Activated T-helper 17 cell treated with anti-CD3 and anti-CD28 coated beads, Interleukin-2, amount 50 U/mL, for 72 hours (primary cell): ENCODE measurements at places on chromosomes 5 and 9. TPM values are rescaled to one million over a fixed set of nuclear protein-coding genes. Genes with fewer than 3 reads are reported as not detected.

DNA sequence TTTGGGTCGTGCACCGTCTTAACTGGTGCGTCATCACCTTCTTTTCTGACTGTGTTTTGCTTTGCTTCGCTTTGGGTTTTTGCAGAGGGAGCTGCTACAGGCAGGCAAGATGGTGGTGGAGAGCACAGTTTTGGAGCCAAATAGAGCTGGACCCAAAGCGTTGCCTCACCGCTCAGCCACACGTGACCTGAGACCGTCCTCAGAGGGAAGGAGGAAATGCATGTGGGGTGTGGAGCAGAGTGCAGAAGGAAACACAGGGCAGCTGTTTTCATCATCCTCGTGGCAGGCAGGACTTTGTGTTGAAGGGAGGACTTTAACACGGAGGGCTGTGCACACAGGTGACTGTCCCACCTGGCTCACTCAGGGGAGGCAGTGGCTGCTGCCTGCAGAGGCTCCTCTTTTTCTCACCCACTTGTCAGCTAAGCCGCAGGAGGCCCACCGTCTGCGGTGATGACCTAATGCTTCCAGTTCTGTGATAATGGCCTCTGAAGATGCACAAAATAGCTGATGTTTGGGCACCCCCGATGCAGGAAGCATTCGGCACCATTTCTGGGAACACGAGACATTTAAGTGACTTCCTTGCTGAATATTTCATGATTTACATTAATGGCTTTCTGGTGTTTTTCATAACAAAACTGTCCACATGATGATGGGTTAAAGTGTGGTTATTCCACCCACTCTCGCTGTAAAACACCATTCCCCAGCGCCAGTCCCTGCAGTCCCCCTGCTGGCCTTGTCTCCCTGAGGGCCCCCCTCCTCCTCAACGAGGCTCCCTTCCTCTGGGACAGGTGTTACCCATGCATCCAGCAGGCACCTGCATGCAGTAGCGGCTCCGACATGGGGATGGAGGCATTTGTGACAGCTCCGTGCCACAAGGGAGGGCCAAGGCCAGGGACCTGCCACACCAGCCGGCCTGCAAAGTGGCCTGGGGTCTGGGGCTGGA is 12.4 kb upstream of the UBAC1 start:
- no peak for ATAC-seq

DNA sequence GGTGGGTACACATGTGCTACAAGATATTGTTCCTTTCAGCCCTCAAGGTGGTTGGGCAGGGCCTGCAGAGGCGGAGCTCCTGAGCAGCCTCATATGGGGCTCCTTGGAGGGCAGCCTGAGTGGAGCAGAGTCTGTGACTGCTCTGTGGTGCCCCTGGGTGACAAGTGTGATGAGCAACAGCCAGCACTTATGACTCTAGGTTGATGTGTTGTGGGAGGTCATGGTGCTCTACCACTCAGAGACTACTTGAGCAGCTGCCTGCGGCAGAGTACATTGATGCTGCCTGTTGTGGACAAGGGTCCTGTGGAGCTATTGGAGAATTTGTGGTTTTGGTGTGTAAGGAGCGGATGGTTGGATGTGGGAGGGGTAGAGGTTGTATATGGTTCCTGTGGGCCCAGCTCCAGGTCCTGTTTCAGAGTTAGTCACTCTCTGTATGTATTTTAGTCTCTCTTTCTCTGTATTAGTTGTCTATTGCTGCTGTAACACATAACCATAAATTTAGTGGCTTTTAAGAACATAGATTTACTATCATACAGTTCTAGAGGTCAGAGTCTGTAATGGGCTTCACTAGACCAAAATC is 141.3 kb downstream of the SREK1 start:
- peak; percentile 62 for ATAC-seq

Gene SLC31A1
- total RNA-seq = 13.1 TPM

Gene TERT
- 4.6 TPM for total RNA-seq

- no peak for ATAC-seq
Measured at GRCh38 chr5:166909040-166909439, 1382.4 kb upstream of the WWC1 start.

Gene SUSD3
- 45.4 TPM for total RNA-seq

GRCh38 chr5:151471276-151471675 is 23.9 kb downstream of the SLC36A1 start:
- no peak for ATAC-seq

DNA sequence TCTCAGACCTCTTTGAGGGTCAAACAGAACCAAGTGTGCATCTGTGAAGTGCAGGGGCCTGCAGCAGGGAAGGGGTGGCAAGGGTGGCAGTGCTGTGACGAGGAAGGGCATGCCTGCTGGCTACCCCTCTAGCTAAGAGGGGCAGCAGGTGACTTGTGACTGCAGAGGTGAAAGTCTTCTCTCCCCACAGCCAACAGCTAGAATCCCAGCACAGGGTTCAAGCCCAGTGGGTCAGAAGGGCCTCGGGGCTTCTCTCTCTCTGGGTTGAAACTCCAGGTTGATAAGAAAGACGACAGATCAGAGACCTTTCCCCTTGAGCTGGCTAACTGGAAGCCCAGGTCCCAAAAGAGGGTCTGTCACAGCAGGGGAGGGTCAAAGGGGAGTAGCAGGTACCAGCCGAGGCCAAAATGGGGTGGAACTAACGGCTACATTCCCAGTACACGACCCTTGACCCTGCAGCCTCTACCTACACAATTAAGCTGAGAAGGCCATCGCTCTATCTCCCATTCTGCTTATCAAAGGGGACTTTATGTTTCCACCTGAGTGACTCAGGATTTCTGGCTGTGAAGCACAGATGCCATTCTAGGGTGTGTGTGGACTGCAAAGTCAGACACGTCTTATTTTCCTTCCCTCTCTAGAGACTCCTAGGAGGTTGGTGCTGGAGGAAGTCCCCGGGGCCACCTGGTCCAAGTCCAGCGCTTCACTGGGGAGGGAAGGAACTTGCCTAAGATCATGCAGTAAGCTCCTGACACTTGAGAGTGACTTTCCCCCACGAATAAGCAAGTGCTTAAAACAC is 14.6 kb downstream of the ANKS6 start:
- no peak for ATAC-seq

DNA sequence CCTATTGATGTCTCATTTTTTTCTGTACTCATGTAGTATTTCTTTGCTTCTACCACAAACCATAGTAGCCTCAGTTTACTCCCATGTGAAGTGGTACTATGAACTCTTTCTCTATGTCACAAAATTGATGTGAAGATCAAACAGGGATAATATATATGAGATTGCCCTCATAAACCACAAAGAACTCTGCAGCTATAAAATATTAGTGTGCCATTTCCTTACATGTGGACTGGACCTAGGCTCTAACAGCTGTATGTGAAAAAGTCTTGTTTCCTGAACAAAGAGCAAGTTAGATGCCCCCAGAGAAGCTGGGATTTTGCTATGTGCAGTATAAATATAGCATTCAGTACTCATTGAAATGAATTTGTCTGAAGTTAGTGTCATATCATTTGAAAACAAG is 412.6 kb upstream of the ADAMTSL1 start:
- no peak for ATAC-seq

Gene CARD6
- 4.8 TPM for total RNA-seq

- no peak for ATAC-seq
Measured at GRCh38 chr5:880816-881550, 11.6 kb downstream of the BRD9 start.

Gene RASGEF1C
- total RNA-seq = not detected

- ATAC-seq = no peak
Measured at GRCh38 chr5:9920697-9921096, 290.5 kb upstream of the TAS2R1 start.

- no peak for ATAC-seq
Measured at GRCh38 chr5:78837836-78838235, 147.3 kb downstream of the ARSB start.

DNA sequence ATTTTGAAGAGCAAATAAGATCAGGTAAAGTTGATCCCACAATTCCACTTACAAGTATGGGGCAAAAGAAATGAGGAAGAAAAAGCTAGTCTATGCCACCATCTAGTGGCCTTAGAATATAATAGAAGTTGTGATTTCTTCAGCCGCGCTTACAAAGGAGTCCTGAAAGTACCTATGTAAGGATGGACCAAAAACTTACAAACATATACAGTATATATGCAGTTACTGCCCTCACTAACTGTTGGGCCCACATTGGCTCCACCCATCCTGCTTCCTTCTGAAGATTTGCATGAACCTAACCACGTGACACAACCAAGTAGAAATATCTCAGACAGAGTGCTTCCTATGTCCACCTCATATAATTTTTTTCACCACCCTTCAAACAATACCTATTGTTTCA is 11.7 kb upstream of the OR13D1 start:
- peak; percentile 42 for ATAC-seq

DNA sequence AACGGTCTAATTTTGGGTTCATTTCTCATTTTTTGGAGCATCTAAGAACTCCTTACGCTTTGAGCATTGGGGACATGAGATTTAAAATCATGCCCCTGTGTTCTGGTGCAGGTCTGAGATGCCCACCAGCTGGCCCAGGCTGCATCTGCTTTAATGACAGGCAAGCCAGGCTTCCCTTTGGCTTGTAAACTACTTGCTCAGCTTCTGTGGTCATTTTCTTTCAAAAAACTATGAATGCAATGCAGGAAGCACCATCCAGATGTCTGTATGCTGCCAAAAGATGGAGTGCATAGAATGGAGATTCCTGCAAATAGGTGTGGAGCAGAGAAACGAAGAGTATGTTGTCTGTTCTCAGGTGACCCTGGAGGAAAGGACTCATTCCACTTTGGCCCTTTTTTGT is 399.9 kb upstream of the ADAMTSL1 start:
- no peak for ATAC-seq

DNA sequence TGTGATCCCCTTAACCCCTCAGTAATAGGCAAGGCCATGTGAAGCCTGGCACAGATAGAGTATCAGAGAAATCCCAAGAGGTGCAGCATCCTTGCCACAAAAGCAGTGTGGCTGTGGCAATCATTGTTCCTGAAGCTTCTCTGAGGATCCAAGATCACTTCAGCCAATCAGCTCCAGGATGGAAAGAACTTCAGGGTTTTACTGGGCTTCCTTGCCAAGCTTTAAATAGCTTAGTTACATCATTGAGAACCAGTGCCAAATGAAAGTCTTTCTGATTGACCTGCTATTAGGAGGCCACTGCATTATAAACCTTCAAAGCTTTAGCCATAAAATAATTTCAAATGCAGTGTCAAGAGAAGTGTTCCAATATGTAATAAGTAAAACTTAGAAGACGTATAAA is 430.6 kb downstream of the PIK3R1 start:
- no peak for ATAC-seq

- ATAC-seq = peak; percentile 93
Measured at GRCh38 chr5:143008809-143009521, 238.8 kb downstream of the ARHGAP26 start.

Gene CAMK4
- 37.0 TPM for total RNA-seq

Gene MTX3
- total RNA-seq = 25.4 TPM

DNA sequence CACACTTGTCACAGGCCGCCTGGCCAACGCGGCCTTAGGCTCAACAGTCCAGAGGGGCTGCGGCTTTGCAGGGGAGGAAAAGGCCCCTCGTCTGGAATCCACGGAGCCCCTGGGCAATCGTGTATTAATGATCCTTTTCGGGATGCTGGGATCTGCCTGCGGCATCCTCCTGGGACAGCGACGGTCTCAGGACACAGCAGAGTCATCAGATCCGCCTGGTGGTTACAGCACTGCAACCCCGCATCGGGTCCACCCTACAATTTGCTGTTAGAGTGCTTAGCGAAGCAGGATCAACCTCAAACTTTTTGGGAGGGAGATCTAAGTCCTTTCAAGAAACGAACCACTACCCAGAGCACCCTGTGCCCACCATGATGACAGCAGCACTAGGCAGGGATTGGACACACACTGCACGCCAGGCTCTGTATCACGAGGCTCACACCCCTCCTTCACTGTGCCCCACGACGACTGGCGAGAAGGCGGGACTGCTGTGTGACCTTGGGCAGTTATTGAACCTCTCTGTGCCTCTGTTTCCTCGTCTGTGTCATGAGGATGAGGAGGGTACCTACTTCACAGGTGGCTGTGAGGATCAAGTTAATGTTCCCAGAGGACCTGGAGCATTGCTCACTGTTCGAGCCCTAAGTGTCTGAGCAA is 100.4 kb upstream of the COL5A1 start:
- no peak for ATAC-seq

DNA sequence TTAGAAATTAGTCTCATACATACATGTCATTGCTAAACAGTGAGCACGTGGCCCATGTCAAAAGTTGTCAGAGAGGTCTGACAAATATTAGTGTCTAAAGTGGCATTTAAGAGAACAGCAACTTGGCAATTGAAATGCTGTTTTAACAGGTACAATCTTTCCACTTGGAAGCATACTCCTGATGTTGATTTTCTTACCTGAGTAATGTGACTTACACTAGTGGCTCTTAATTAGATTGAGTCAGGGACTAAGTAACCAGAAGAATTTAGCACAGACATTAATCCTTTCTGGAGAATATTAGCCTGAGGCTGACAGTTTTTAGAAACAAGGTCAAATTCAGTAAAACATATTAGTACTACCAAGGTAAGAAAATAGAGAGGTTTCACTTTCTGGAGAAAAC is 357.0 kb upstream of the ZNF608 start:
- no peak for ATAC-seq

Gene PTPRD
- total RNA-seq = 0.04 TPM

DNA sequence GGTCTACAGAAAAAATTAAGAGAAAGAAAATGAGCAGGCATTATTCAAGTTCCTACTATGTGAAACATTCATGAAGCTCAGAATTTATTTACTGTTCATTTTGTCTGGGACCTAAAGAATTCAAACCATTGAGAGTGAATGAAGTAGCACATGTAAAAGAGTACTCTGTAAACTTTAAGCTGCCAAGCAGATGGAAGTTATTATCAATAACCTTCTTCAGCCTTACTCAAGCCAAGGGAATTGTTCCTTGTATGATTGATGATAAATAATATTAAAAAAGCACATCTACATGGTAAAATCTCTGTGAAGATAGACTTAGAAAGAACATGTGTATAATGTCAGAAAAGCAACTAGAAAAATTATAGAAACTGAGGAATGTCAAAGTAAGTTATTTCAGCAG is 17.8 kb upstream of the GLIS3 start:
- ATAC-seq = no peak

DNA sequence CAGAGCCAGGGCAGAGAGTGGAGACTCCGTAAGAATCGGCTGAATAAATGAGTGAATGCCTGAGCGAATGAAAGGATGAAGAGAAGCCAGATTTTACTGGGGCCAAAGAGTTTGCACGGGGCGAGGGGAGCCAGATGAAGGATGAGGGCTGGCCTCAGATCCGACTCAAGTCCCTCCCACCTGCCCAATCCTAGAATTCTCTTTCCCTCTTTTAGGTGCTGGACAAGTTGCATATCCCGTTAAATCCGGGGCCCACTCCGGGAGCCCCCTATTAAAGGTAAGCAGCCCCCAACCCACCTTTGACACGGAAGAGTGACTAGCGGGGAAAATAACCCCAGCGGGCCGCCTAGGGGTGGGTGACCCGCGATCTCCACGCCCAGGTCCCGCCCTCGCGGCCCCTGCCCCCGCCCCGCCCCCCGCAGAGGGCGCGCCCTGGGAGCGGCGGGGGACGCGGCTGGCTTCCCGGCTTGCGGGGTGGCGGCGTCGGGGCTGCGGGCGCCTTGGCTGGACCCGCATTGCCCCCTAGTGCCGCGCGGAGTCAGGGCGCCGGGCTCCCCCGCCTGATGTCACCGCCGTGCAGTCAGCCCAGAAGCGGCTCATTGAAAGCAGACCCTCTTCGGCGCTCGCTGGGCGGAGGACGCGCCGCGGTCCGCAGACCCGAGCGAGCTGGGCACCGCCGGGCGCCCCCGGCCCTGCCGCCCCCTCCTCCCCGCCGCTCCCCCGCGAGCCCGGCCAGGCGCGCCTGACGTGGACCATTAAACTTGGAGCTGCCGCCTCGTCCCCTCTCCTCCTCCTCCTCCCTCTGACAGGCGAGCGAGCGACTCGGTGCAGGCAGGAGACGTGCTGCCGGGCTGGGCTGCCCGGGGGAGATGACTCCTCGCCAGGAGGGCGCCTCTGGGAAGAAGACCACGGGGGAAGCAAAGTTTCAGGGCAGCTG is at the start of gene ADRA1B:
ADRA1B (plus strand) TSS at position 579 of the 937 bp plus-strand sequence. CDS start 424 bp downstream, outside the sequence.
- peak; percentile 86 for ATAC-seq
